Non-pigmented ciliary epithelial cell (primary cell): ENCODE measurements at places on chromosomes 12 and 14.

DNA sequence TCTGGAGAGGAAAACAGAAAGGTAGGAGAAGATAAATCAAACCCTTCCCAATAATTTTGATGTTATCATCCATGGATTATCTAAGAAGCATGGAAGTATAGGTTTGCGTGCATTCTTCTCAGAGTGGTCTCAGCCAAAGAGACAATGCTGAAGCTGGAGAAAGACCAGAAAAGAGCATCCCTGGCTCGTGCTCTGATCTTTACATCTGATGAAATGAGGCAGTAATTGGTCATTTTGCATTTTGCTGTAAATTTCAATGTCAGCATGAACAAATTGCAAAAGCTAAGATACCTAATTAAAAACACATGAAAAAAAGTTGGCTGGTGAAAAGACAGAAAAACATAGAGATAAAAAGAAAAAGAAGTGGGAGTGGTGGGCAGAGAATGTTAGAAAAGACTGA is 252.4 kb downstream of the ITPR2 start:
- no peak for DNase-seq

DNA sequence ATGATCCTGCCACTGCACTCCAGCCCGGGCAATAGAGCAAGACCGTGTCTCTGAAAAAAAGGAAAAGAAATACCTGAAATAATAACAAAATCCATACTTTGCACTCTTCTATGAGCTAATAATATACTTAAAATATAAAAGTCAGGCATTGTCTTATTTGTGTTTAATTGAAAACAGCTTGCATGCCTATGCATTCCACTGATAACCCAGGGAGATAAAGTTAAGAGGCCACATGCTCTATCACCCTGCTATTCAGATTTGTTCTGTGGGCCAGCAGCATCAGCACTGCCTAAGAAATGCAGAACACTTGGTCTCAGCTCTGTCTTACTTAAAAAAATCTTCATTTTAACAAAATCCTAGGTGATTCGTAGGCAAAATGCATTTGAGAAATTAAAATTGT is 99.2 kb downstream of the LGR5 start:
- no peak for DNase-seq

- DNase-seq, result no peak
Observed at GRCh38 chr12:28601570-28602058, 411.4 kb downstream of the CCDC91 start.

GRCh38 chr12:16607906-16608775 is 2.2 kb upstream of the LMO3 start:
- no peak for DNase-seq

GRCh38 chr12:2507814-2508213 is 287.0 kb upstream of the FKBP4 start:
- no peak for DNase-seq

DNA sequence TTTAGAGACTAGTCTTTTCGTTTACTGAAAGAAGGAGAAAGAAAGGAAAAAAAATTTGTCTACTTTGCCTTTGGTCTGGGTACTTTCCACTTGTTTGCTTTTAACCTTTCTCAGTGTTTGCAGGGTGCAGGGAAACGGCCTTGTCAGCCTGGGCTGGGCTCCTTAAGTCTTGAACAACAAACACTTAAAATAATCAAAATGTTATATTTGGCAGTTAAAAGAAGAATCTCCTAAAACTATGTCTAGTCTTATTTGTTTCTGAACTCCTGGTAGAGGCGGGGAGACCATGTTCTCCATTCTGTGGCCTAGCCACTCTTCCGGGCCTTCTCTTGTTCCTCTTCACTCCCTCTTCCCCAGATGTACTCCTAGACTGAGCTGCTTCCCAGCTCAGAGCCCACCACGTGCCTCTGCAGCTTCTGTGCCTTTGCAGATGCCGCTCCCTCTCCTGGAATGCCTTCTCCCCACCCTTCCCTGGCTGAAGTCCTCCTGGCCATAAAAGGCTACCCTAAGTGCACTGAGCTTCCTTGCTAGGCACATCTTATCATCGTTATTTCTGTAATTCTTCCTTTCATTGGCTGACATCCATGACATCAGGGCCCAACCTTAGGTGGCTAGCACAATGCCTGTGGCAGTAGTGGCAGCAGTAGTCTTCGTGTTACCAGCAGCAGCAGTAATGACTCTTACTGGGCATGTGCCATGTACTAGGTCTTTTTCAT is 432.9 kb downstream of the ZFP36L1 start:
- DNase-seq, result no peak

- peak; percentile 85 for DNase-seq
Observed at GRCh38 chr14:85437148-85437547, 92.8 kb upstream of the FLRT2 start.

DNA sequence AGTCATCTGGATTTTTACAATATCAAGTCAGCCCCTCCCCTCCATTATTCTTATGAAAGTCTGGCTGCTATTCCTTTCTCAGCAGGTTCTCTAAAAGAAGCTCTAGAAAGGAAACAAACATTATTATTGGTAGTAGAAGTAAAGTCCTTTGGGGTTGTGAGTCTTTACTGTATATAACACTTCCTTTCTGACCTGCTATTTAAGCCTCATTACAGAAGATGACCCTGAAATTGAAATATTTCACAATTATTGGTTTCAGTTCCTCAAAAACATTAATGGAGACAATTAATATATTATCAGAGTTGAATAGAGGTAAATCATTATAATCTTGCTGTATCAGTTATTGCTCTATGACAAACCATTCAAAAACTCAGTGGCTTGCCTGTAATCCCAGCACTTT is 19.3 kb downstream of the PLEKHA5 start:
- DNase-seq, result no peak

- no peak for DNase-seq
Observed at GRCh38 chr12:72276181-72276805, 4.1 kb downstream of the TRHDE start.

DNA sequence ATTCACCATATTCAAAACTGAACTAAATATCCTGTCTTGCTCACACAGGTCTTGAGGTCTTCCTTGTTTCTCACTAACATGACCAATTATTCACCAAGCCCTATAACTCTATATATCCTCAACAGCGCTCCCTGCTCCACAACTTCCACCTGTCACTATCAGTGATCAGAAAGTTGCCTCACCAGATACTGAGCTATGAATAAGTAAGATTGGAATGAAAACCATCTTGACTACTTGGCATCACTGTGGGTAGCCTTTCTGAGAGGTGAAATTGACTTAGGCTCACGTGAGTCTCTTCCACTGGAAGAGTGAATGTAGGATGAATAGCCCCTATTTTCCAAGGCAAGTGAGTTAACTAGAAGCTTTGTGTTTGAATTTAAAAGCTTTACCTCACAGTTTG is 167.1 kb downstream of the PIK3C2G start:
- no peak for DNase-seq

- no peak for DNase-seq
Observed at GRCh38 chr14:89470401-89470800, 53.4 kb upstream of the FOXN3 start.

GRCh38 chr14:25003537-25003936 is 46.4 kb downstream of the STXBP6 start:
- no peak for DNase-seq

DNA sequence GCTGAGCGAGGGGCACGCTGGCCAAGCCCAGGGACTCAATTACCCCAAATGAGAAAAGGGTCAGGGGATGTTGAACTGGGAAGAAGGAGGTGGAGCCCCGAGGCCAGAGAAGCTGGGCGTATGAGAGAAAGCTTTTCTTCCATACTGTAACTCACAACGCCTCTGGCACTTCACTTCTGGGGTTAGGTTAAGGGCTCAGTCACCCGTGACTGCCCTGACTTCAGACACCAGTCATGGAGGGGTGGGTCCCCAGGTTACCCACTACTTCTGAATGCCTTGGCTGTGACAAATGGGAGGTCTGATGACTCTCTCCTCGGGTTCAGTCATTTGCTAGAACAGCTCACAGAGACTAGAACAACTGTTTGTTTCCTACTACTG is 5.5 kb upstream of the GPR132 start:
- DNase-seq, result no peak

GRCh38 chr14:98252820-98253219 is 1019.2 kb downstream of the BCL11B start:
- no peak for DNase-seq

DNA sequence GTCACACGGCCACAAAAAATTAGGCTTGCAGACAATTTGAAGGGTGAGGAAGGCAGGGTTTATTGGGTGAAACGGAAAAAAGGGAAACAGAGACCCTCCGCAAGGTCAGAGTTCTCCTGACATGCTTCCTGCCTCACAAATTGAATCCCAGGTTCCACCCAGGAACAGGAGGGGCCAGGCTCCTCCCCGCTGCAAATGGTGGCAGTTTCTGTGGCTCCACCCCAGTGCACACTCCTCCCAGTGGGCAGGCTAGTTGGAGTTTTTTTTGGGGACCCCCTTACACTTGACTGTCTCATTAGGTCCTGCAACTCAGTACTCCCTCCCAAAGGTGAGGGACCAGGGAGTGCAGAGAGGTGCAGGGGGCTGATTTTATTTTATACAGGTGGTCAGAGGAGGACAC is 39.4 kb upstream of the PPP1CC start:
- no peak for DNase-seq

DNA sequence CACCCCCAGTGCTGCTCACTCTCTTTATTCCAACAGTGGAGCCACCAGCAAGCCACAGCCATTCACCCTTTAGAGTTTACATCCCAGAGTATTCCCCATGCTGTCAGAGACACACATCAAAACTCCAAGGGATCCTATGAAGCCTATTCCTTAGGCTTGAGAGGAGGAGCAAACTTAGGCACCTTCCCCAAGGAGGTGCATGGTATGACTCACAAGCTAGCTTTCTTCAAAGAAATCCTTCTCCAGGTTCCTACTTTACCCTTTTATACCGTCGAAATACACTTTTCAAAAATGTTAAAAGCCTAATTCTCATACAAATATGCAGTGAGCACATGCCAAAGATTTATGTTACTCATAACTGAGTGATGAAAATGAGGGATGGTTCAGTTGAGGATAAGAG is 175.4 kb downstream of the ETNK1 start:
- DNase-seq, result no peak

GRCh38 chr14:83575301-83575700 is 1954.6 kb upstream of the FLRT2 start:
- DNase-seq, result no peak

DNA sequence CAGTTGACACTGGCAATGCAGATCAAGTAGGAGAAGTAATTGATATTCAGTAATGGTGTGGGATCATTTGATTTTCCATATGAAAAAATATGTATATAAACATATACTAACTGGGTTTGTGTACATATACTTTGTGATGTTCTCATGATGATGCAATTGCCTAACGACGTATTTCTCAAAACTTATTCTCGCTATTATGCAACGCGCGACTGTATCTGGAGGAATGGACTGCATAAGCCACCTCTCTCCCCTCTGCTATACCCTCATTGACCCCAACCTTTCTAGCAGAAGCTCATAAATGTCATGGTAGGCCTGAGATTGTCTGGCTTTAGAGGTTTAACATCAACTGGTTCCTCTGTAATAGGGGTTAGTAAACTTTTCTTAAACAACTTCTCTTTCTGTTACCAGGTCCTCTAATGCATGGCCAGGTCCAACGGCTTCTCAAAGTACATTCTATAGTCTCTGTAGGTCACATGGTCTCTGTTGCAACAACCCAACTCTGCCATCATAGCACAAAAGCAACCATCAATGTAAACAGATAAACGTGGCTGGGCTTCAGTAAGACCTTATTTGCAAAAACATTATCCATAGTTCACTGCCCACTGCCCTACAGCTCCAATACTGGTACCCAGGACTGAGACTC is 59.3 kb downstream of the FOXN3 start:
- no peak for DNase-seq

DNA sequence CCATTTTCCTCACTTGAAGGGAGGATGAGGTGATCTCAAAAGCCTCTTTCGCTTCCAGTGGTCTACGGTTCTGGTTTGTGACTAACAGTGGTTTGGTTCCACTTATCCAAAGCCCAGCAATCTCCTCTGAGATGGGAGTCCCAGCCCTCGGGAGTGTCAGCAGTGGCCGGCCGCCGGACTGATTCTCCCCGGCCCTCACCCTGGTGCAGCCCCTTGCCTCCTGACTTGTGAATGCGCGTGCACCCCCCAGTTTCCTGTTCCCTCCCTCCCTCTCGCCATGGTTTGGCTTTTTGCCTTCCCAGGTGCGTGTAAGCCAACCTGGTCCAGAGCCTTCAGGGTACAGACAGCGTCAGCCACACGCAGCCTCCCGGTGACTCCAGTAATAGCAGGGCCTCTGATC is 74.5 kb downstream of the B4GALNT3 start:
- no peak for DNase-seq

- no peak for DNase-seq
Observed at GRCh38 chr12:22287101-22287500, 47.4 kb downstream of the ST8SIA1 start.

GRCh38 chr14:69048456-69048855 is 69.4 kb upstream of the ACTN1 start:
- DNase-seq, result no peak

DNA sequence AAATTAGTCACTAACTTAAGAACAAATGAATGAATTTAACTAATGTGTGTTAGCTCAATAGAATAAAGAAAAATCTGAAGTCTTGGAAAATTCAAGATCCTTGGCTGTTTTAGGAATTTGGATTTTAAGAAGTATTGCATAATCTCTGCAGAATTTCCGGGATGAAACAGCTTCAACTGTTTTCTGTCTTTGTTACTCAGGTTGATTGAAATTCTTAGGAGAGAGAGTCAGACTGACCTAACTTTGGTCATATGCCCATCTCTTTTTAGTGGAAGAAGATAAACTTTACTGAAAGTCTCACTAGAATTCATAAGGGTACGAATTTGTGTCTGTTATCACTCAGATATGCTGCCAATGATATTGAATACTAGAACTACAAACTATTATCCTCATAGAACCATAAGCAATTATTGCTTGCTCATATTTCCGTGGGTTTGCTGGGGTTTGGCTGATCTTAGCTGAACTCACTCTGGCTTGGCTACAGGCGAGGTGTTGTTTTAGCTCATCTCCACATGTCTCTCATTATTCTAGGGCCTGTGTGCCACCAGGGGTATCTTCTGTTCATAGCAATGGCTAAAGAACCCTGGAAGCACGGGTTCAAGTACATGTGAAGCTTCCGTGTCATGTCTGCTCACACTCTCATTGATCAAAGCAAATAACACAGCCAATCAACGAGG is 257.4 kb upstream of the NOVA1 start:
- no peak for DNase-seq

DNA sequence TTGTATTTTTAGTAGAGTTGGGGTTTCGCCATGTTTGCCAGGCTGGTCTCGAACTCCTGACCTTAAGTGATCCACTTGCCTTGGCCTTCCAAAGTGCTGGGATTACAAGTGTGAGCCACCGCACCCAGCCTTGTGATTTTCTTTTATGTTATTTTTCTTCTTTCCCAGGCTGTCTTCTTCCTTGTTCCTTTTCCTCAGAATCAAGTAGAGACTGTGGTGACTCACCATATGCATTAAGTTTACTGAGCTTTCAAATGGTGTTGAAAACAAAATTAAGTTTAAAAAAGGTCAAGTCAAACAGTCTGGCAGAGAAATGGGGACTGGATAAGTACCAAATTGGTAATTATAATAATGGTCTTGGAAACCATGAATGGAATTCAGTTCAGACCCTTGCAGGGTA is 5.7 kb downstream of the ARPC3 start:
- no peak for DNase-seq

GRCh38 chr12:66032739-66033138 is 97.8 kb downstream of the LLPH start:
- no peak for DNase-seq

GRCh38 chr12:122460641-122461040 is 38.2 kb upstream of the CLIP1 start:
- DNase-seq, result no peak

- DNase-seq, result peak; percentile 13
Observed at GRCh38 chr14:75751296-75751695, 90.2 kb downstream of the TTLL5 start.
